ENCODE measurements at places on chromosomes 1 and 21. TPM values are rescaled to one million over a fixed set of nuclear protein-coding genes. Genes with fewer than 3 reads are reported as not detected.

ALX3 gene
- not detected for total RNA-seq

CACNA1S gene
- total RNA-seq: not detected

TAGLN2 gene
- total RNA-seq: 246 TPM

PADI6 gene
- total RNA-seq: not detected

ADAM30 gene
- not detected for total RNA-seq

CD1B gene
- not detected for total RNA-seq

DNAH14 gene
- under 0.01 TPM for total RNA-seq

RNU1-1 gene
- total RNA-seq: under 0.01 TPM

- DNase-seq: no peak
Observed at GRCh38 chr21:45156459-45156858, 82.1 kb downstream of the ADARB1 start.

DNA sequence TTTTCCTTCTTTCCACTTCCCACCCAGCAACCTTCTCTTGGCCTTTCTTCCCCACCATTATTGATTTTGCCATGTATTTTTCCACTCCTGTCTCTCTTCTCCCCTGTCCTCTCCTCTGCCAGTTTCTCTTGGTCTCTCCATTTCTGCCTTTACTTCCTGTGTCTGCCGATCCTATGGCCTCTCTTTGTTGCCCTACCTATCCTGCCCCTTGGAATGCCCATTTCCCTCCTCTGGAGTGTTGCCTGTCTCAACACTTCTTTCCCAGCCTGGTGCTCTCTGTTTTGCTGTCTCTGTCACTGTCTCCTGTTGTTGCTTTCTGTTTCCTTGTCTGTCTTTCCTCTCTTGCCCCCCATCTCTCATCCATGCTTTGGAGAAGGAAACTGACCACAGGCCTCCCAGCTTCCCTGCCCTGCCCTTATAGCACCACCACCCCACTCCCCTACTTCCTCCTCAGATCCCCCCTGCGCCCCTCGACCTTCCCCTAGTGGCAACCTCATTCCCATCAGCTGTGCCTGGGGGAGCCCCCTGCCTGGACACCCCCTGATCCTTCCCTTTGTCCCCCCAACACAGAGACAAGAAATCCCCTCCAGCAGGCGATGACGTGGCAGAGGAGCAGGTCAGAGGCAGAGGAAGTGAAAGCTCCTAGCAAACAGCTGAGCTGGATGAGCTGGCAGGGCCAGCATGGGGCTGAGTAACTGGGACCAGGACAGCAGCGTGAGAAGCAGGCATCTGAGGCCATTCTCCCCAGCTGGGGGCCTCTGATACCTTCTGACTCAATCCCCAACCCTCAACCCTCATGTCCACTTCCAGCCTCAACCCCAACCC lies 6.6 kb upstream of the ETV3L start:
- no peak for DNase-seq

DNA sequence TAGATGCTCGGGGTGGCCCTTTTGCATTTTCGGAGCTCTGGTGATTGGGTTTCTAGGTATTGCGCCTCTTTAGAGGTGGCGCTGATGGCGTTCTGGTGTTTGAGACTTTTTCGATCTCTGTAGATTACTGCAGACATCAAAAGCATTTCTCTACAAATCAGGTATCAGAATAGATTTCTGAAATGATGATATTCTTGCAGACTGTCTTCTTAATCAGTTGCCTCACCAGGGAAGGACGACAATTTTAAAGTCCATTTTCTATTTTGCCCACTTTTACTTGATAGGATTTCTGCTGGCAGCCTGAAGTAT lies 65.2 kb upstream of the VAMP3 start:
- no peak for DNase-seq

- no peak for DNase-seq
Observed at GRCh38 chr1:18761948-18762840, 97.3 kb downstream of the TAS1R2 start.

GRCh38 chr1:42170779-42171621 lies 6.5 kb upstream of the GUCA2A start:
- no peak for DNase-seq

DNA sequence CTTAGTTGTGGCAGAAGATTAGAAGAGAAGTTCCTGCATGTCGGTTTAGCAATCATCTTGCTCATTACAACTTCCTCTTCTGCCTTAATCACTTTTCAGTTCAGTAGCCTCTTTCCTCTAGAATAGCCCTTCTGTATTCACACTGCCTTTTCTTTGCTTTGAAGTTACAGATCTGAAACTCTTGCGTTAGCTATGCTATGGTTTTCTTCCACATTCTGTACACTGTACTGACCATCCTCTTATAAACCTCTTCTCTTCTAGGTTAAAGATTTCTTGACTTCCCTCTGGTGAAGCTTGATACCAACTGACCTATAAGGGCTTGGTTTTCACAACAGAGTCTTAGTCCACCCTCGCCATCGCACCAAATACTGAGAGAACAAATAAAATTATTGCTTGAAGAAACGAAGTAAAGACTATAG lies 35.0 kb downstream of the C21orf91 start:
- no peak for DNase-seq

- DNase-seq: no peak
Observed at GRCh38 chr1:46401154-46401913, 7.2 kb downstream of the FAAH start.

GRCh38 chr1:108504447-108504846 lies 54.3 kb downstream of the NBPF6 start:
- DNase-seq: no peak

DNA sequence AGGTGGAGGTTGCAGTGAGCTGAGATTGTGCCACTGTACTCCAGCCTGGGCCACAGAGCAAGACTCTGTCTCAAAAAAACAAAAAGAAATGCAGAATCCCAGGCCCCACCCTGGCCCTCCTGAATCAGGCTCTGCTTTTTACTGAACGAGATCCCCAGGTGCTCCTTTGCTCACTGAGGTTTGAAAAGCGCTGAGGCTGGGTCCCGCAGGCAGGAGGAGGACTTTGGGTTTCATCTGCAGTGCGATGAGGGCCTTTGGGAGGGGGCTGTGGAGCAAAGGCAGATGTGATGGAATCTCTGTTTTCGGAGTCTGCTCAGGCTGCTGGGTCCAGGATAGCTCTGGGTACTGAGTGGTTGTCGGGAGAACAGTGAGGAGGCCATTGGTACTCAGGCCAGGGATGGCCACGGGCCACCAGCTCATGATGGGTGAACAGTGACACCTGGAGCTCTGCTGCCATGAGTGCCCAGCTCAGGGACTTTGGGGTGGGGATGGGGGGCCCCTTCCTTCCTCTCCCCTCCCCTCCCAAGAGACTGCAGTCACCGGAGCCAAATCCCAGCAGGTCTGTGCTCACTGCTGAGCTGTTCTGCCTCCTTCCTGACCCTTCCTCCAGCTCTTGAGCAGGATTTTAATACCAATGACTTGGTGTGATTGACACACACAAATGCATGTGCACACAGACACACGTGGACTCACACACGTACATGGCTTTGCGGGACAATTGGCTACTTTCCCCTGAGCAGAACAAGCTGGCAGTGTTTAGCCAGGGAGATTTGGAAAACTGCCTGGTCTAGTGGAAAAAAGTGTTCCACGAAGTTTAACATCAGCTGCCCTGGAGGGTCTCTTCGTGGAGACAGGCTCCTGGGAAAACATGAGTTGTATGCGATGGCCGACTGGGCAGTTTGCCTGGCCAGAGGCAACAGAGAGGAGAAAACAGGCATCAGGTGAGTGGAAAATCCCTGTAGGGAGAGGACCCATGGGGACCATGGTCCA lies 3.6 kb upstream of the DHRS3 start:
- DNase-seq: no peak

DNA sequence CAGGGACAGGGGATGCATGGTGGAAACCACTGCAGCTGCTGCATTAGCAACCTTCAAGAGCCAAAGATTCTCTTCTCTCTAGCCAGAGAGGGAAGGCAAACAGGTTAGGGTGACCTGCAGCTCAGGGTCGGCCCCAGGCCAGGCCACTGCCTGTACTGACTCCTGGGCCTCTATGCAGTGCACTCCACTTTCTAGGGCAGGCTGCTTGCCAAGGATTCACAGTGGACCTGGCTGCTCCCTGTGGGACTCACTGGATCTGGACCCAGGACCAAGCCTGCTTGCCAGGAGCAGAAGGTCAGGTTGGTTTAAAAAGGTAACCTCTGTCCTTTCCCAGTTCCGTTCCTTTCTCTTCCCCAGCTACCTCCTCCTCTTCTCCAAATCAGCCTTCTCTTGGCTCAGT lies 52.4 kb downstream of the HIVEP3 start:
- no peak for DNase-seq

DNA sequence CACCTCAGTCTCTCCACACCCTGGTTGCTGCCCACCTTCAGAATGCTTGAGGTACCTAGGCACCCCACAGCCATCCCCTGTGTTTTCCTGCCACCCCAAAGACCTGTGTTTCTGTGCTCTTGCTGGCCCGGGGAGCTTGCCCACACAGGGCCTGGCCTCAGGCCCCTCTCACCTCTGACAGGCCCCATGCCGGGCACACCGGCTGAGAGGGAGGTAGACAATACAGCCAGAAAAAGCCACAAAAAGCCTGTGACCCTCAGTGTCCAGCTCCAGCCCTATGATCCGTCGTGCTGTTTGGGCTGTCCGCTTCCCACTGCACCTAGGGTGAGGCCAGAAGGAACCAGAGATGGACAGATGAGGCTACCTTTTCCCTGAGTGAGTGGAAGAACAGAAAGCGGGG lies 11.4 kb downstream of the SEMA6C start:
- DNase-seq: no peak

GRCh38 chr1:244052016-244052727 lies 1.1 kb downstream of the ZBTB18 start:
- DNase-seq: no peak

GRCh38 chr1:88655685-88656299 lies 28.3 kb upstream of the PKN2 start:
- DNase-seq: no peak

DNA sequence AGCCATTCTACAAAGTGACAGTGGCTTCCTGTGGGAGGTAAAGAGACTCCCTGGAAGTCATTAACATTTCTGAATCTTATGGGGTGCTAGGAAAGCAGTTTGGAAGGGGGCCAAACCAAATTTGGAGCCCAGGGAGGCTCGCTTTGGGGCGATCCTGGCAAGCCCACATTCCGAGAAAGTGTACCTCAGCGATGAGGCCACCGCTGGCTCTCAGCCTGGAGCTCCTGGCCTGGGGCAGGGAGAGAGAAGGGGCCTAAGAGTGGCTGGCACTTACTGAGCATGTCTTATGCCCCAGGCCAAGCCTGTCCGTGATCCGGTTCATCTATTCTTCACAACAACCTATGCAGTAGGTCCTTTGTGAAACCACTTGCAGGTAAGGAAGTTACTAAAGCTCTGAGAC lies 98.8 kb downstream of the CCDC185 start:
- DNase-seq: no peak

Data from uterus (tissue), 4 donors.